Activated gamma-delta T cell treated with anti-CD3 and anti-CD28 coated beads, Interleukin-2, amount 50 U/mL, for 16 hours (primary cell): ENCODE measurements at places on chromosomes 3 and 15.

DNA sequence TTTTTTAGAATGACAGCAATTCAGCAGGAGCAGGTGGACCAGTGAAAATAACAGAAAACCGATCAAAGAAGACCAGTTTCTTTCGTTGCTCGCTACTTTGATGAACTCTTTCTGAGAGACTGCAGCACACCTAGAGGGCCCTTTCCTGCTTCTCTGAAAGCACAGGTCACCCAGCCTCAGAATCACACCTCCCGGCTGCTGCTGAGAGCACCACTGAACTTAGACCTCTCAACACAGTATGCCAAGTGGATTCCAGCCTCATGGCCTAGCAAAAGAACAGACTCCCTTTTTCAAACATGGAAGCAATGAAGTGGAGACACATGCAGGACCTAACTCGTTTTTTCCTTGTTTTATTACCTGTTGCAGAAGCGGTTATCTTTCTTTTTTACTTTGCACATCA is 13.9 kb upstream of the APH1B start:
- no peak for DNase-seq

- no peak for DNase-seq
These were observed 441.2 kb downstream of the ROBO1 start for GRCh38 chr3:79326642-79327041.

DNA sequence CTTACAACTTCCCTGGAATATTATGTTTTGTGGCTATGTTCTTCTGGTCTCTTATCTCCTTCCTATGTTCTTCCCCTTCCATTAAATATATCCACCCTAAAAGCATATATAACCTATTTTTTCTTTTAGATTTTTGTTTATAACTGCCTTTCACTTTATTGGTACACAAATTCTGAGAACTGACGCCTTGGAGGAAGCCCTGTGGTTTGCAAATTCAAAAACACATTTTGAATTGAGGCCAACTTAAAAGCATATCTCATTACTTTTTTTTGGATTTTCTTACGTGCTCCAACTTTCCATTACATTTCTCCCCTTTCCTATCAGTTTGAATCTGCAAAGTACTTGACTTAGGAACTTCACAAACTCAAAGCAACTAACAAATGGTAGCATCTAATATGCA is 15.3 kb upstream of the COLQ start:
- DNase-seq: no peak

DNA sequence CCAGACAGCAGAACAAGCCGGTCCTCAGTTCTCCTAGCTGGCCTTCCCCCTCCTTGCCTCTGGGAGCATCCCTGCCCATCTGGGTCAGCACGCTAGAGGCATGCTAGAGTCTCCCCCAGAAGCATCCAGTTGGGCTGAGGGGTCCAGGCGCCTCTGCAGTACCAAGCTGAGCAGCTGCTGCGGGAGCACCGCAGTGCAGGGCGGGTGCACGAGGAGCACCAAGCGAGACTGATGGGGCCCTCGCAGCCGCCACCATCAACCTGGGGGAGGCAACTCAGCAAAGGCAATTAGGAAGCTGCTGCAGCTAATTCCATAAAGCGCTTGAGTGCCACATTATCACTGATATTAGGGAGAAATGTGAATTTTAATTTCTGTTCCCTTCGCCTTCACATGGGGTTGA is 12.4 kb downstream of the CACNA2D3 start:
- no peak for DNase-seq

GRCh38 chr3:40753951-40754350 is 229.2 kb downstream of the ZNF621 start:
- DNase-seq: no peak

GRCh38 chr15:40258544-40258943 is 19.7 kb downstream of the PAK6 start:
- DNase-seq: no peak

GRCh38 chr3:195147649-195148080 is 123.3 kb downstream of the XXYLT1 start:
- no peak for DNase-seq

GRCh38 chr15:22823495-22824128 is 14.9 kb upstream of the NIPA2 start:
- DNase-seq: no peak

- no peak for DNase-seq
These were observed 159.4 kb upstream of the SLC2A2 start for GRCh38 chr3:171185959-171186358.
